Activated CD4-positive, alpha-beta memory T cell treated with anti-CD3 and anti-CD28 coated beads for 36 hours (primary cell): ENCODE measurements at places on chromosomes 6 and 20. TPM values are rescaled to one million over a fixed set of nuclear protein-coding genes. Genes with fewer than 3 reads are reported as not detected.

- no peak overlapping the region for H3K27ac ChIP-seq
- no peaks in the 10 kb centered on the region for H3K36me3 ChIP-seq
- peaks cover 4% of the 10 kb centered on the region for H3K4me1 ChIP-seq
- no peak overlapping the region for H3K4me3 ChIP-seq
Observed at GRCh38 chr6:130754786-130755367, 72.3 kb upstream of the SMLR1 start.

- no peak overlapping the region for H3K27ac ChIP-seq
- no peaks in the 10 kb centered on the region for H3K27me3 ChIP-seq
- no peak for DNase-seq
- H3K4me1 ChIP-seq = peaks cover 13% of the 10 kb centered on the region
Observed at GRCh38 chr20:64220891-64221527, 34.5 kb upstream of the PCMTD2 start.

- H3K36me3 ChIP-seq = no peaks in the 10 kb centered on the region
- no peak overlapping the region for H3K27ac ChIP-seq
- H3K4me1 ChIP-seq = peaks cover 12% of the 10 kb centered on the region
- no peak overlapping the region for H3K4me3 ChIP-seq
- DNase-seq = no peak
- H3K27me3 ChIP-seq = peaks cover 59% of the 10 kb centered on the region
Observed at GRCh38 chr20:2804852-2805688, 4.6 kb upstream of the CPXM1 start.

SAPCD1 gene
- total RNA-seq = 13.2 TPM

TSPO2 gene
- total RNA-seq = not detected

MATN4 gene
- 0.70 TPM for total RNA-seq

DNA sequence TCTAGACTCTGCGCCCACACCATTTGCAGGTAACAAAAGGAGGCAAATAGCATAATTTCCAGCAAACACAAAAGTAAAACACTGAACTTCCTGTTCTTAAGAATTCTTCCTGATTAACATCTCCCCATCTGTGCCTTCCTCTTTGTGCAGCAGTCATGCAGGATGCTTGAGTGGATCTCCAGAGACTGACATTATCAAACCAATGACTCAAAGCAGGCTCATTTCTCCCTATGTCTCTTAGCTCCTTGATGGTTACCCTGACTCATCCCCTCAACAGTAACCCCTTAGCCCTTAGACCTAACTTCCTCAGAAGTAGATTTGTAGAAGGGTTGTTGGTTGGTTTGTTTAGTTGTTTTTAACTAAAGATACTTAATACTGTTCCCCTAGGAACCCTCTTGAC lies 137.0 kb upstream of the RIN2 start:
- H3K27ac ChIP-seq = no peak overlapping the region
- DNase-seq = no peak
- H3K4me3 ChIP-seq = no peak overlapping the region
- H3K4me1 ChIP-seq = no peaks in the 10 kb centered on the region
- peaks cover 5% of the 10 kb centered on the region for H3K27me3 ChIP-seq

DNA sequence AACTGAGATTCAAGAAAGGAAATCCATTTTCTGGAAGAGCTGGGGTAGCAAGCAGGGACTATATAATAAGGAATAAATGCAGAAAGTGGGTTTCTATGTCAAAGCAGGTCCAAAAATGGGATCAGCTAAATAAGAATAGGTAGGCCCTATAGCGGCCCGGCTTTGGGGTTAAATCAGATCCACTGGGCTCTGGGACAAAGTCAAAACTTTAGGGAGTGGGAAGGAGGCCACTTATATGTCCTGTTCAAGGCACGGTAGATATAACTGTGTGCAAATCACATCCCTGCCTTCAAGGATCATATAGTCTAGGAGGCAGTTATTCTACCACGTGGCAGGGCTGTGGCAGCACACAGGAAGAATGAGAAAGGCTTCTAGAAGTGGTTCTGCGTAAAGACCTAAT lies 191.4 kb upstream of the CDYL start:
- no peaks in the 10 kb centered on the region for H3K36me3 ChIP-seq
- no peak for DNase-seq
- no peaks in the 10 kb centered on the region for H3K27me3 ChIP-seq
- no peak overlapping the region for H3K4me3 ChIP-seq
- no peak overlapping the region for H3K27ac ChIP-seq

C20orf144 gene
- total RNA-seq = 0.26 TPM

WFDC5 gene
- not detected for total RNA-seq

- no peak for DNase-seq
- H3K4me3 ChIP-seq = no peak overlapping the region
- H3K4me1 ChIP-seq = no peaks in the 10 kb centered on the region
Observed at GRCh38 chr6:72412709-72413044, 209.2 kb upstream of the KCNQ5 start.

GRCh38 chr6:129351807-129352206 lies 358.2 kb downstream of the ARHGAP18 start:
- no peak overlapping the region for H3K4me3 ChIP-seq
- no peaks in the 10 kb centered on the region for H3K27me3 ChIP-seq
- H3K27ac ChIP-seq = no peak overlapping the region
- DNase-seq = no peak

DNA sequence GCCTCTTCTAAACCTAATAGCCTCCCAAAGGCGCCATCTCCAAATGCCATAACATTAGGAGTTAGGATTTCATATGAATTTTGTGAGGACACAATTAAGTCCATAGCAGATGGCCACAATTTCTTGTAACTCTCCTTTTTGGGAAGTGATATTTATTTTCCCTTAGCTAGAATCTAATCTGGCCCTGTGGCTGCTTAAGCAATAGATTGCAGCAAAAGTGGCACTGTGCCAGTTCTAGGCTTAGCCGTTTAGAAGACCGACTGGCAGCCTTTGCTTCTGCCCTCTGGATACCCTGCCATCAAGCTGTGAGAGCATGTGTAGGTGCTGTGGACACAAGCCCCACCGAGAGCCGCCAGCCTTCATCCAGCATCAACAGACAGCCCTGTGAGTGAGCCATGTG lies 15.9 kb upstream of the ADGB start:
- H3K36me3 ChIP-seq = no peaks in the 10 kb centered on the region
- H3K4me3 ChIP-seq = no peak overlapping the region
- H3K27ac ChIP-seq = no peak overlapping the region

DNA sequence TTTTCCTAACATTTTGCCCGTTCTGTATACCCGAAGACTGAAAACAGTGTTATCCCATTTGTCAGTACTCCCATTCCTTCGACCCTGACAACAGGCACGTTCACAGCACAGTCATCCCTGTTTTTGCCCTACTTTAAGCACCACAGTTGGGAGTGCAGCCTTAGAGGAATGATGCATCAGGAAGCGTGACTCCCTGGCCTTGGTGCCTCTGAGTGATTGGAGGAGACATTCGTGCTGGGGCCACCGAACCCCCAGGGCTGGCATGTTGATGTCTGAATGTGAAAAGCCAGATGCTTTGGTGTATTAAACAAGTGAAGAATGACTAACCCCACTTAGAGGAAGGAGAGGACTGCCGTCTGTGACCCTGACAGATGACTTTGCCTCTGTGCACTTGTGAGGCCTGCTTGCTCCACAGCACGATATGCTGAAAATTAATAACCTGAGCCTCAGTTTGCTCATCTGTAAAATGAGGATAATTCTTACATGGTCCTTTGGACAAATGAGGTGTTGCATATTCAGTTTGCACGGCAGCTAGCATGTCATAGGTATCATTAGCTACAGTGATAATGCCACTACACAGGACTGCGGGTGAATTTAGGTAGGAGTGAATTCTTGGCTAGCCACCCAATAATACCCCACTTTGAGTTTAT lies 36.0 kb downstream of the STK35 start:
- peaks cover 11% of the 10 kb centered on the region for H3K4me1 ChIP-seq
- H3K27ac ChIP-seq = no peak overlapping the region

- no peak for DNase-seq
- no peak overlapping the region for H3K4me3 ChIP-seq
- no peak overlapping the region for H3K27ac ChIP-seq
- H3K4me1 ChIP-seq = peaks cover 79% of the 10 kb centered on the region
Observed at GRCh38 chr6:118668761-118669385, 17.5 kb upstream of the CEP85L start.

- no peak overlapping the region for H3K27ac ChIP-seq
- H3K4me3 ChIP-seq = no peak overlapping the region
- no peaks in the 10 kb centered on the region for H3K4me1 ChIP-seq
- H3K36me3 ChIP-seq = no peaks in the 10 kb centered on the region
Observed at GRCh38 chr20:47175493-47175892, 181.0 kb downstream of the ZMYND8 start.

OR2B6 gene
- total RNA-seq = not detected

DHX35 gene
- 8.3 TPM for total RNA-seq

WFDC2 gene
- total RNA-seq = 0.38 TPM

PRR18 gene
- total RNA-seq = not detected

NXT1 gene
- total RNA-seq = 39.0 TPM

GRCh38 chr6:69907981-69908498 lies 41.7 kb downstream of the COL19A1 start:
- H3K36me3 ChIP-seq = no peaks in the 10 kb centered on the region
- no peaks in the 10 kb centered on the region for H3K27me3 ChIP-seq
- DNase-seq = no peak
